ENCODE measurements at places on chromosomes 2 and 18.

GRCh38 chr18:23662309-23663263 is at the start of gene ANKRD29:
TSS of gene ANKRD29 (minus strand) at chr18:23662911. CDS start at chr18:23662730, 181 bp downstream.
- DNase-seq = peak; percentile 18

GRCh38 chr2:151408788-151409600 is 708 bp upstream of the RIF1 start:
- DNase-seq = no peak

- no peak for DNase-seq
Measured at GRCh38 chr18:34153711-34154110, 71.0 kb downstream of the NOL4 start.

DNA sequence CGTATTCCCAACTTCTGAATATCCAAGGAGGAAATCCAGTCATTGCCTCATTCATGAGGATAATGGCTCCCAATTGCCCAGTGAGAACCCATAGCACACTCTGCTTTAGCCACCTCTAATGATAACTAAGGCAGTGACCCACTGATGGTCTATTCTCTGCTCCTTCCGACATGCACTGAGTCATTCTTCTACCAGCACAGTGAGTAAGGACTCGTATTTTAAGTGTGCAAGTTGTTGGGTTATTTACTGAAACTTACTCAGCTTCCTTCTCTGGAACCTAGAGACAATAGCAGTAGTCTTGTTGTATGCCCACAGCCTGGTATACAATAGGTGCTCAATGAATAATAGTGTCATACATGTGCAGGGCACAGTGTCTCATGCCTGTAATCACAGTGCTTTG is 81.1 kb upstream of the ZNF397 start:
- DNase-seq = no peak

DNA sequence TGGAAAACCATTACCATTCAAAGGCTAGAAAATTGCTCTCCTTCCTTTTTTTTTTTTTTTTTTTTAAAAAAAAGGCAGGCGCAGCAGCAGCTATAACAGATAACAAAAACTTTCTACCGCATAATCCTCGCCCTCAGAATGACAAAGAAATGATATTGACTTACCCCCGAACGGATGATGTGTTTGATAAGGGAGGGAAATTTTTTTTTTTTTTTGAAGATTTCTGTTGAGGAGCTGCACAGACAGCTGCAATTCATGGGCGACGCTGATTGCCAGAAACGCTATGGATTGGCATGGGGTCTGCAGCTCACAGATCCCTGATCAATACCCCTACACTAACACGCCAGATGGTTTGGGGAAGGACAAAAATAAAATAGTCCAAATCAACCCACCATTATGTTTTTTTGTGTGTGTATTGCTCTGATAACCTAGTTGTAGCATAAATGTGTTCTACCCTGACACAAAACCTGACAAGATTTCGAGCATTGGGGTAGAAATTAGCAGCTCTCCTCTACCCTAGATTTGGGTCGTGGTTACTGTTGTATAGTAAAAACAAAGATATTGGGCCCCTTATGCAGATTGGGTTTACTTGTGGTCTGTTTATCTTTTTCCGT is 3.6 kb upstream of the ONECUT2 start:
- DNase-seq = no peak

DNA sequence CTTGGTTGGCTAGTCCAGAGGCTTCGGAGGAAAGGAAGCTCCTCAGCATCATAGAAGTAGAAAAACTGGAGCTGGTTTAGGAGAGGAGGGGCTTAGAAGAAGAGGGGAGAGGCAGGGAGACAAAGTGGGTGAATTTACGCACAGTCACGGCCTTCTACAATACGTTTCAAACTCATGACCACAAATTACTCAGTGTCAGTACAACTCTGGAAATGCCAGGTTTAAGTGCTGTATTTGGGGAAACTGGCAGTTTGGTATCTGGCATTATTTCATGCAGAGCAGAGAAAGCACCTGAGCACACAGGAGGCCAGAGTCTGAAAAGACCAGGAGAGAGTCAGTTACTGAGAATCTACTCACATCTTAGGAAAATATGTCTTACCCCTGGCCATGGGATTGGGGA is 55.4 kb downstream of the XRCC5 start:
- DNase-seq = no peak

DNA sequence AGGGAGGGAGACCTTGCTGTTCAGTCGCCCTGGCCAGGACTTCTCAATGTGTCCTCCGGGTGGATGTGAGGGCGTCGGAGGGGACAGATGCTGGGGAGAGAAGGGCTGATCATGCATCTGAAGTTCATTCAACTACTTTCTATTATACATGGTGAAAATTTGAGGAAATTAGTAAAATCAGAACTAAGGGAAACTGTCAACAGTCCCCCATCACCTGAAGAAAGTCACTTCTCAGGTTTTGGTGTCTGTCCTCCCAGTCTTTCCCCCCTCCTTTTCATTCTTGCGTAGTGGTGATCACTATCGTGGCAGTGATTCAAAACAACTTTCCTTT is 17.4 kb upstream of the ACKR3 start:
- DNase-seq = no peak

DNA sequence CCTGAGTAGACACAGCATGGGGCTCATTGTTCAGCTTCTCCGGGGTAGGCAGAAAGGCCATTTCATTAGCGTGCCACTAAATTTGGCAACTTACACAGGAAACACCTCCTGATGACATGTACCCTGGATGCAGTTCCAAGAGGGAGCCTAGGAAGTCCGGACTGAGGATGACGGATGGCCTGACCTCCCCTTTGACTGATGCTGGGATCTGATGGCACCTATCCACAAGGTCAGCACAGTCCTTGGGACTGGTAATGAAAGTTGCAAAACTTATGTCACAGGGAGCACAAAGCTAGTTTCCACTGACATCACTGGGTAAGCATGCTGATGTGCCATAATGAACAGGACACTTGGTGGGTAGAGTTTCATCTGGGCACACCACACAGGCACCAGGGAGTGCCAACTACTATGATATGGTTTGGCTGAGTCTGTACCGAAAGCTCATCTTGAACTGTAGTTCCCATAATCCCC is 126.7 kb upstream of the ARL4C start:
- no peak for DNase-seq

GRCh38 chr2:2501454-2502200 is 170.6 kb upstream of the MYT1L start:
- DNase-seq = no peak

DNA sequence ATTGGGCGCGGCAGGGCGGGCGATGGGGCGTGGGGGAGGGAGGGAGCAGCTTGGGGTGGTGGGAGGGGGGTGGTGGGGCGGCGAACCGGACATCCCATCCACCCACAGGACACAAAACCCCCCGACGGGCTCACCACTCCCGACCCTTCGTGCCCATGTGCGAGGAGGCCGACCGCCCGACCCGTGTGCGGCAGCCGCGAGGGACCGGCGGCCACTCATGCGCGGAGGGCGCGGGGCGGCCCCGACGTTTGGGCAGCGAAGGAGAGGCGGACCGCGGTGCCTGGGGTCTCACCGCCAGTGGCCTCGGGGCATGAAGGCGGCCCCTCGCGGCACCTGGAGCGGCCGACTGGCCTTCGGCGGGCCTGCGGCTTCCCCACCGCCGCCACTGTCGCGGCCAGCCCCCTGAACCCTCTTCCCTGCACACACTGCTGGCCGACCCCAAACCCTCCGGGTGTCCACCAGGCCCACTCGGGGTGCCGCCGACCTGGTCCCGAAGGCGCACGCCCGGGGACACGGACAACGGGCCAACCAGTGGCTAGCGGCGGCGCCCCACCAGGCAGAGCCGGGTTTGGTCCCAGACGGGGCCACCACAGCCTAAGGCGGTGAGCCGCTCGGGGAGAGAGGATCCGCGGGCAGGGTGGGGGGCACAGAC is 94.6 kb upstream of the ANKRD30BL start:
- DNase-seq = no peak

- no peak for DNase-seq
Measured at GRCh38 chr2:217399291-217399690, 539.4 kb upstream of the TNP1 start.

- DNase-seq = no peak
Measured at GRCh38 chr2:226984750-226985582, 149.1 kb downstream of the RHBDD1 start.

GRCh38 chr2:241833101-241833663 is 24.2 kb downstream of the NEU4 start:
- DNase-seq = no peak

GRCh38 chr2:112529757-112530156 is 12.5 kb upstream of the POLR1B start:
- DNase-seq = no peak

DNA sequence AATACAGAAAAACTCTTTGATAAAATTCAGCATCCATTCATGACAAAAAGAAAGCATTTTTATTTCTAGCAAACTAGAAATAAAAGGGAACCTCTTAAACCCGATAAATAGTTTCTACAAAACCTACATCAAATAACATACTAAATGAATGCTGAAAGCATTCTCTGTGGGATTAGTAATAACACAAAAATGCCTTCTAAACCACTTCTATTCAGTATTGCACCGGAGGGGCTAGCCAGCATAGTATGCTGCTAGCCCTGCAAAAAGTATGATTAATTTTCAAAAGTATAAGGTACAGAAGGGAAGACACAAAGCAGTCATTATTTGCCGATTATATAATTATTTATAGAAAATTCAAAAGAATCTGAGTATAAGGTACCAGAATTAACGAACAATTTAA is 145.2 kb downstream of the DTNB start:
- DNase-seq = no peak

DNA sequence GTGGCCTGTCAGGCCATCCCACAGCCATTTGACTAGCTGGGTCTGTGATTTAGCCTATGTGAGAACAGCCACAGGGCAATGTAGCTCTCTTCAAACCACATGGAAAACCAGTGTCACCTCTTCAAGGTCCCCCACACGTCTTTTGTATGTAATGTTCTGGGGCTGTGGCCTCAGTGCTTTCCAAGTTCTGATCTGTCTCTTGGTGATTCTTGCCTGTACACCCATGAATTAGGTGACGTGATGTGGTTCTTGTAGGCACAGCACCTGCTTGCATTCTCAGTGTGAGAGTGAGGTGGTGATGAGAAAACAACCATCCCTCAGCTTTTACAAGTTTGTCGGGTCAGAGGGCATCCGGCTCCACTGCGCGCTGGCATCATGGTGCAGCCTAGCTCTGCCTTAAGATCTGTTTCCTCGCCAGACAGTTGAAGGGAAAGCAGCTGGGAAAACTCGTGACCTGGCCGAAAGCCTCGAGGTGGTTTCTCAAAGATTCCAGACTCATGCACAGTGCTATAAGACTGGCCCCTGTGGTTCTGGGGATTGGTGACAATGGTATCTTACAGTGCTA is 125.8 kb downstream of the TANC1 start:
- no peak for DNase-seq

DNA sequence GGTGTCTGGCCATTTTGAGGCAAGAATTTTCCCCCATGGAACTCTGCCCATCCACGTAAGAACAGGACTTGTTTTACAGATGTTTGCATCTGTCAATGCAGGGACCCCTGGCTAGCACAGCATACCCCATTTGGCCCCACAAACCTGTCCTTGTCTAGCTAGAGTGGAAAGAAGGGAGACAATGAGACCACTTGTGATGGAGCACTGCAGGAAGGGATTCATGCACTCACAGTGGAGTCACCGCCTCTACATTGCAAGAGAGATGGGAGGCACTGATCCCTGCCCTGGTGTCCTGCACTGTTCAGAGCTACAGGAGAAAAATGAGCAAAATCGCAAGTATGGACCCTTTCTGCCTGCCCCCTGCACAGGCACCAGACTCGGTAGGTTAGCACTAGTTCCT is 32.5 kb downstream of the NPAS2 start:
- DNase-seq = no peak

GRCh38 chr2:78118037-78118436 is 595.9 kb upstream of the LRRTM4 start:
- DNase-seq = no peak

DNA sequence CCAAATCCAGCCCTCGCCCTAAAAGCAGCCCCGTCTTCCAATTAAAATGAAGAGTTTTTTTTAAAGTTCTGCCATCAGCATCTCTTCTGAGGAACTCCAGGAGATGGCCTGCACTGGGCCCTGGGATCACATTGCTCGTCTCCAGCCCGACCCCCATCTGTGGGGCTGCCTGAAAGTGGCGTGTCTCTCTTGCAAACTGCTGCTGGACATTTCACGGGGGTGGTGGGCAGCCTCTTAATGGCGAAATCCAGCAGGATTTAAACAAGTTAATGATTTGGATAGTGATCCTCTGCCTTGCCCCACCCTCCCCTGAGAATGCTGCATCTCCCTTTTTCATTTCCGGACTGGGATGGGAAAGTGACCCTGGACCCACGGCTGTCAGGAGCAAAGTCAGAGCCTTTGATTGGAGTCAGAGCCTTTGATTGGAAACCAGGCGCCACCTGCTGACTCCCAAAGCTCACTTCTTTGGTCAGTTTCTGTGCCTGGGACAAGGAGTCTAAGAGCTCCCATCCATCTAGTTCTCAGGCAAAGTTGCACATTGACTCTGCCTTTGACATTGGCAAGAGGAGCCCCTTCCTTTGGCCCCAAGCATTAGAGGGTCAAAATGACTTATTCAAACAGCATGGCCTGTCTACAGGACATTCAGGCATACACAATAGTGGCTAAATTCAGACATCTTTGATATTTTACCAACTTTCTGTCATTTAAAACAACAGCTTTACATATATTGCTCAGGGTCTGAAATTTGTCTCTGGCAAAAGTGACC is 155.2 kb downstream of the SH3BP4 start:
- DNase-seq = no peak

- no peak for DNase-seq
Measured at GRCh38 chr2:17781482-17781881, 27.5 kb downstream of the GEN1 start.

GRCh38 chr2:9158786-9159779 is 47.5 kb upstream of the ASAP2 start:
- DNase-seq = no peak

GRCh38 chr2:164620873-164621763 is at the start of gene GRB14:
TSS of gene GRB14 (minus strand) at chr2:164621482. CDS start at chr2:164621309, 173 bp downstream.
- DNase-seq = no peak

DNA sequence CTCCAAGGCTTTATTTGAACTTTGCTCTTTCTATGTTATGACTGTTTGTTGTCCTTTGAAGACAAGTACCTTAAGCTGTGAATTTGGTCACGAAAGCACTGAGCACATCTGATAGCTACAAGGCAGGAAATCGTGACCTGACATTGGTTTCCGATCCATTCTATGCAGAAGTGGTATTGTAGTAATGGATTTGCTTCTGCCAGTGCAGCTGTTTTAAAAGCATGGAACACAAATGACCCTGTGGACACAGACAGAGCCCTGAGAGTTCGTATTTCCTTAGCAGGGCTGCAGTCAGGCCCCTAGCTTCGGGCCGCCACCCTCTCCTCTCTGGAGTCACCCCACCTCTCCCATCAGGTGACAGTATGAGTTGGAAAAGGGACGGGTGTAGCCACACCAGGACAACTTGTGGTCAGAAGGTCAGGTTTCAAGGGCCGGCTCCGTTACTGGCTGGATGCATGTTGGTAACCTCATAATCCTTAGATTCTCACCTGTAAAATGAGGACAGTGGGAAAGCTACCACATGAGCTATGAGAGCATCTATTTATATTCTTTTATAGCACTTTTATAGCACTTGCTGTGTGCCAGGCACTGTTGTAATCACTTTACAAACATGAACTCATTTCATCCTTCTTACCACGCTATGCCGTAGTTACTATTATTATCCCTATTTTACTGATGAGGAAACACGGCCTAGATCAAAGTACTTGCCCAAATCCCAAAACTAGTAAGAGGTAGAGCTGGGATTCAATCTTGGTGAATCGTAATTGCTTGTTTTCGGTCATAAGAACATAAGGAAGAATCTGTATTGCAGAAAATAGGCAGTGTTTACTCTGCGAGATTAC is 70.2 kb downstream of the SPATS2L start:
- DNase-seq = no peak

GRCh38 chr2:29053223-29053622 is 21.1 kb downstream of the PCARE start:
- no peak for DNase-seq

Data from stimulated activated CD8-positive, alpha-beta memory T cell treated with anti-CD3 and anti-CD28 coated beads, Interleukin-2, amount 100 ng/mL, for 1 hour (primary cell).